ENCODE measurements at places on chromosomes 12 and 14.

- no peaks in the 10 kb centered on the region for H3K4me1 ChIP-seq
- H3K36me3 ChIP-seq: peaks cover 1% of the 10 kb centered on the region
- no peak overlapping the region for H3K27ac ChIP-seq
- H3K4me3 ChIP-seq: no peak overlapping the region
- no peaks in the 10 kb centered on the region for H3K27me3 ChIP-seq
These were observed 751.5 kb upstream of the ALG10B start for GRCh38 chr12:37565112-37565511.

DNA sequence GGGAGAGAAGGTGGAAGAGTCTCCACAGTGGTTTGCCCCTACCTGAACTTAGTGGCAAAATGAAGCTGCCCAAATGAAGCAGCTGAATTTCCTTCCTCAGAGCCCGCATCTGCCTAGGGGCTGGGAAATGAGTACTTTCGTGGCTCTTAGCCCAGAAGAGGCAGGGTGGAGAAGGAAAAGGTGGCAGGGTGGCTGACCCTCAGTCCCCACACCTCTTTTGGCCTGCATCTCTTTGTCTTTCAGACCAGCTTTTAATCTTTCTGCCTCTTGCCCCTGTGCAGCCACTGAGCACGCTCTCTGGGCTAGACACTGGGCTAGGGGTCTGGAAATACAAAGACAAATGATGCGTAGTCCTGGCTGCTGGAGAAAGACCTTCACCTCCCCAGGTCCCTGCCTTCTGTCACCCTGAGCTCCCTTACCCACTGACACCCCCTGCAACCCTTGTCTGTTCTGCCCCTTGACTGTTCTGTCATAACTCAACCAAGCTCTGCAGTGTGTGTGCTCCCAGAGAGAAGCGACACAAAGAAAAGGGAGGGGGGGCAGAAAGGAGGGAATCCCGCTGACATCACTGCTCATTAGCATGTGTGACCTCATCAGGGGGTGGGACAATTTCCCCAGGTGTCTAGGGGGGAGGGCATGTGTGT is 371 bp upstream of the REM2 start:
- H3K36me3 ChIP-seq: peaks cover 9% of the 10 kb centered on the region
- peaks cover 35% of the 10 kb centered on the region for H3K4me1 ChIP-seq
- H3K4me3 ChIP-seq: no peak overlapping the region
- H3K27me3 ChIP-seq: no peaks in the 10 kb centered on the region

GRCh38 chr14:76268047-76268431 is 107.9 kb upstream of the ESRRB start:
- no peaks in the 10 kb centered on the region for H3K4me1 ChIP-seq
- no peak for DNase-seq

- no peak for DNase-seq
- no peaks in the 10 kb centered on the region for H3K4me1 ChIP-seq
- H3K27me3 ChIP-seq: no peaks in the 10 kb centered on the region
- H3K4me3 ChIP-seq: no peak overlapping the region
- no peak overlapping the region for H3K27ac ChIP-seq
These were observed 22.7 kb upstream of the EIF5 start for GRCh38 chr14:103311171-103311997.

GRCh38 chr12:52834727-52835001 is 553 bp upstream of the KRT79 start:
- DNase-seq: no peak
- H3K4me3 ChIP-seq: no peak overlapping the region
- H3K27ac ChIP-seq: no peak overlapping the region
- H3K36me3 ChIP-seq: no peaks in the 10 kb centered on the region
- H3K27me3 ChIP-seq: peaks cover 15% of the 10 kb centered on the region

DNA sequence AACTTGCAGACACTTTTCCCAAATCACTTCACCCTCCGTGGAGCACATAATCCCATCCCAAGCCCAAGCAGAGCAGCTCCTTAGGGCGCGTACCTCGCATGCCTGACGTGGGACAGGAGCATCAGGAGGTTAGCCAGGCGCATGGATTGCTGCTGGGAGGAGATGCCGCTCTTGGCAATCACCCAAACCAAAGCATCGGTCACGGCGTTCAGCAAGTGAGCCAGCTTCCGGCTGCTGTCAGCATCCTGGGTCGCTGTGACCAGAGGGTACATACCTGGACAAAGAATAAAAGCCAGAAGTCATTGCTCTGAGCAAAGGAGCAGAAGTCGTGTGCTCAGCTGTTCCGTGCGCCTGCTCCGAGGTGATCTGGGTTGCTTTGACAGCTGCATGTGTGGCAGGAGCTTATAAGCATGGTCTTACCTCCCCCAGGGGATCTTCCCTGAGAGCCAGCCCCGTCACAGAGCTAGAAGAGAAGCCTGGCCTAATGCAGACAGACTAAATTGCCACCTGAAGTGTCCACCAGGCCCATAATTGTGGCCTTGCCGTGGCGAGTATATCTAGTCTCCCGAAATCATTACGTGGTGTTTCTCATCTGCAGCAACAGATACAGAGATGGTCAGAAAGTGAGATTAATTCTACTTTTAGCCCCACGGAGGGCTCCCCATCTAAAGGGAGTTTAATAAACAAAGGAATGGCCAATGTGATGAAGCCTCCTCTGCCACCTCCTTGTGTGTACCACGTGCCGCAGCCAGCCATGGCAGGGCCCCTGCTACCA is 59.1 kb downstream of the ESR2 start:
- peaks cover 12% of the 10 kb centered on the region for H3K4me1 ChIP-seq
- no peaks in the 10 kb centered on the region for H3K27me3 ChIP-seq
- H3K4me3 ChIP-seq: no peak overlapping the region
- no peak for DNase-seq

Measured in activated CD4-positive, alpha-beta memory T cell treated with anti-CD3 and anti-CD28 coated beads for 36 hours (primary cell).